ENCODE measurements at places on chromosomes 6 and 20.

DNA sequence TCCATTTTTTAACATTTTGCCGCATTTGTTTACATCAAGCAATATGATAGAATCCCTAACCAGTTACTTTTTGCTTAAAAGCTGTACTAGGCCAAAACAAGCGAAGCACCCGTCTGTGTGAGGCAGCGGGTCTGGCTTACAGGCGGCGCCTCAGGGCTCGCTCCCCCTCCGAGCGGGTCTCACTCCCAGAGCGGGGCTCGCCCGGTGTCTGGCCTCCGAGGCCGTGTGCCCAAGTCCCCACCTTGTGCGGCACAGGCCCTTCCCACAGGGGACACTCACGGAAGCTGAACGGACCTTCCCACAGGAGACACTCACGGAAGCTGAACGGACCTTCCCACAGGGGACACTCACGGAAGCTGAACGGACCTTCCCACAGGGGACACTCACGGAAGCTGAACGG lies 23.4 kb downstream of the ZBTB46 start:
- DNase-seq = no peak

DNA sequence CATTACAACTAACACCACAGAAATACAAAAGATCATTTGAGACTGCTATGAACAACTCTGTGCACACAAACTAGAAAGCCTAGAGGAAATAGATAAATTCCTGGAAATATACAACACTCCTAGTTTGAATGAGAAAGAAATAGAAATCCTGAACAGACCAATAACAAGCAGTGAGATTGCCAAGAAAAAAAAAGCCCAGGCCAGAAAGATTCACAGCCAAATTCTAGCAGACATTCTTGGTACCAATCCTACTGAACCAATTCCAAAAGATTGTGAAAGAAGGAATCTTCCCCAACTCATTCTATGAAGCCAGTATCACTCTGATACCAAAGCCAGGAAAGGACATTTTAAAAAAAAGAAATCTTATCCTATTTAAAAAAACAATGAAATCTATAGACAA lies 7.0 kb upstream of the CDK19 start:
- DNase-seq = no peak

DNA sequence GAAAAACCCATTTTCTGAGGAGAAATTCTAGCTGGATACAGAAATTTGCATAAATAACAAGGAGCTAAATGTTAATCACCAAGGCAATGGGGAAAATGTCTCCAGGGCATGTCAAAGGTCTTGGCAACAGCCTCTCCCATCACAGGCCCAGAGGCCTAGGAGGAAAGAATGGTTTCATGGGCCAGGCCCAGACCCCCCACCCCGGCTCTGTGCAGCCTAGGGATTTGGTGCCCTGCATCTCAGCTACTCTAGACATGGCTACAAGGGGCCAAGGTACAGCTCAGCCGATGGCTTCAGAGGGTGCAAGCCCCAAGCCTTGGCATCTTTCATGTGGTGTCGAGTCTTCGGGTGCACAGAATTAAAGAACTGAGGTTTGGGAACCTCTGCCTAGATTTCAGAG lies 321.2 kb upstream of the ID4 start:
- no peak for DNase-seq

DNA sequence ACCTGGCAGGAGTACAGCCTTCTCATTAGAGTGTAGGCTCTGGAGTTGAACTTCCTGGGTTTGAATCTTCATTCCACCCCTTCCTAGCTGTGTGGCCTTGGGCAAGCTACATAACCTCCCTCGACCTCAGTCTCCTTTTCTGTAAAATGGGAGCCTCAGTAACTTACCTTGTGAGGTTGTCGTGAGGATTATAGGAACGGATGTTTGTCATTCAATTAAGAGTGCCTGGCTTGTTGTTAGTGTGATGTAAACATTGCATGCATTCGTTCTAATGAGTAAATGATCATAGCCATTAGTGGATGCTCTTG lies 45.2 kb downstream of the TOX2 start:
- no peak for DNase-seq

- DNase-seq = no peak
These were observed 53.1 kb downstream of the RBM24 start for GRCh38 chr6:17334265-17334664.

- DNase-seq = no peak
These were observed 195.2 kb downstream of the BACH2 start for GRCh38 chr6:90101403-90101802.

- peak; percentile 4 for DNase-seq
These were observed 71.0 kb upstream of the SAMD3 start for GRCh38 chr6:130293800-130294199.

DNA sequence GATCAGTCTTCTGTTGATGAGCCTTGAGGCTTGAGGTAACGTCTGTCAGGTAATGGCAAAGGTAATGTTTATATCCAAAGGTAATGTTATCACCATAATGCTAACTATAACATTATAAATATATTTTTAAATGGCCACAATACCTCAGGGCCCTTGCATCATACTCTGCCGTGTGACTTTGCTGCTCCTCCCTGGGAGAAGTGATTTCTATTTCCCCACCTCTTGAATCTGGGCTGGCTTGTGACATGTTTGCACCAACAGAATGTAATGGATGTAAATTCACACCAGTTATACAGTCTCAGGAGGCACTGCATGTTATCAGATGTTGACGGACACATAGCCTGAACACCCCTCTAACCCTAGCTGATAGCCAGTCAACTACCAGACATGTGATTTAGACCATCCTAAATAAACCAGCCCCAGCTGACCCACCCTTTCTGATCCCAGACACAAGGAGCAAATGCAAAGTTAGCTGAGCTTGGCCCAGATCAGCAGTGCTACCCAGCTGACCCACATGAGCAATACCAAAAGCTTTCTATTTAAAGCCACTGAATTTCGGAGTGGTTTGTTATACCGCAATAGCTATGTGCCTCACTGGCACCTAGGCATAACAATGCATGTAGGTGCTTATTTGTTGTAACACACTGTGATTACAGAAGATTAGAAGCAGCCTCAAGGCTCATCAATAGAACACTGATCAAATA lies 93.8 kb upstream of the SIRPA start:
- no peak for DNase-seq

- DNase-seq = no peak
These were observed 120.5 kb downstream of the MAP3K7 start for GRCh38 chr6:90466154-90466940.

GRCh38 chr6:119148825-119149525 lies 70.5 kb upstream of the FAM184A start:
- DNase-seq = no peak

DNA sequence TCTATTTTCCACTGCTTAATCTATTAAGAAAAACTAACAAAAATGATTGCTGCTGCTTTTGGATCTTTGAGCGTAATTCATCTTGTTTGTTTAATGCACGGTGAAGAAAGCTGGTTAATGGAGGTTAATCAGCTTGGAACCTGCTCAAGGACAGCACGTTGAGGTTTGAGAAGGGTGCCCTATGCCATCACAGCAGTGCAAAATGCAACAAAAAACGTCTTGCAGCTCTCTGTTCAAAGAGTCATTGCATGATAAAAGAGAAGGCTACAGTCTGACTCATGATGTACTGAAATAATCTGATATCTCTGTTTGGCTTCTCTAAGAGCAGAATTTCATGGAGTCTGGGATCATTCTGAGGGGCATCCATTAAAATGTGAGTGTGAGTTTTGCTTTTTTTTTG lies 80.6 kb upstream of the PREP start:
- no peak for DNase-seq

GRCh38 chr6:155432293-155432692 lies 23.3 kb downstream of the NOX3 start:
- DNase-seq = no peak

DNA sequence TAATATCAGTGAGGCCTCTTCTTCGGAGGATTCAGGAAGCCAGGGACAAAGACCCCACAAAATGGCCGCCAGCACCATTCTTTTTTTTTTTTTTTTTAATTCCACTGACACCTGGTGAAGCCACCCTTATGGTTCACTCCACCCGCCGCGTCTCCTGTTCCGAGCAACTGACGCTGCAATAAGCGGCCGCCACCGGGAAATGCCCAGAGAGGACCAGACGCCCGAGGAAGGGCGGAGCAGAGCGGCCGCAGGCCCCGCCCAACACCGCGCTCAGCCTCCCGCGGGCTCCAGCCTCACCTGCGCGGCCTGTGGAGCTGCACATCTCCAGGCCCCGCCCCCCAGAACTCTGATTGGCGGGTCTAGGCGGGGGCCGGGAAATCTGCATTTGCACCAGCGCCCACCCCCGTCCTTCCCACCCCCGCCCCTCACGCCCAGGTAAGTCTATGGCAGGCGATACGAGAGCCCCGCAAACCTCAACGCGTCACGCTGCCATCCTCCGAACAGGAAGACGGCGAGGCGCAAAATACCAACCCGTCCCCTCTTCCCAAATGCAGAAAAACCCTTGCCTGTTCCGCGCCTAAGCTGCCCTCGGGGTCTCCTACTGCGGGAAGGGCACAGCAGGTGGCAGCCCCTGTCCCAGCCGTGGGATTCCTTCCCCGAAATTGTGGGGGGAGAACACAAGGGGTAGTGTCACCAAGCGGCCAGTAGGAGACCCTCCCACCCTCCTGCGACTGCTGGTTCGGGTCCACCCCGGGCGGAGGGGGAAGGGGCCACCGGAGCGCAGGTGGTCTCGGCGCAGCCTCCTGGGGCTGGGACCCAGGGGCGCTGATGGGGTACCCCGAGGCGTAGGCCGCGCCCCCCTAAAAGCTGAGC lies 960 bp downstream of the ATP9A start:
- no peak for DNase-seq

DNA sequence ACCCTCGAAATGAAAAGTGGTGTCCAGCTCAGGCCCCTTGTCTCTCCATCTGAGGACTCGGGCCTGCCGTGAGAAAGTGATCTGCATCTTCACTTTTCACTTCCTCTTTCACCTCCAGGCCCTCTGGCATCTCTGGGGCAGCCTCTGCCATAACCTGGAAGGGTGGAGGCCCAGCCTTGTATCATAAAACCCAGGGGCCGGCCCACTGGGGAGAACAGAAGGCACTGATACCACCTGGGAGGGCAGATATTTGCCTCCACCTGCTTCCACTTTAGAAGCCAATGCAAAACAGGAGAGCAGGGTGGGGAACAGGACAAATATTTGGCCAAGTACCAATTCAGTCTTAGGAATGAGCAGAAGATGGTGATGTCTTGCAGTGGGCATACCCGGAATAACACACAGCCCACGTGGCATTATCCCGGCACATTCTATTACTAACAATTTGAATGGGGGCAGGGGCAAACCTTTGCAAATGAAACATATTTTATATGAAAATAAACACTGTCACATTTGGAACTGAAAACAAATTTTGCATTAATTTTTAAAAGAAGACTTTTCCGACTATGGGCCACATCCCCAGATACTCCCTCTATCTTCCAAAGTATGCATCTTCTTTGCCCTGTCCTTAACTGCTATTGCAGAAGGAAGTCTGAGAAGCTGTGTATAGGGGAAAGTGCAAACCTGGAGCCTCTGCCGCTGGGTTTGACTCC lies 69.2 kb upstream of the TBC1D7 start:
- DNase-seq = no peak

DNA sequence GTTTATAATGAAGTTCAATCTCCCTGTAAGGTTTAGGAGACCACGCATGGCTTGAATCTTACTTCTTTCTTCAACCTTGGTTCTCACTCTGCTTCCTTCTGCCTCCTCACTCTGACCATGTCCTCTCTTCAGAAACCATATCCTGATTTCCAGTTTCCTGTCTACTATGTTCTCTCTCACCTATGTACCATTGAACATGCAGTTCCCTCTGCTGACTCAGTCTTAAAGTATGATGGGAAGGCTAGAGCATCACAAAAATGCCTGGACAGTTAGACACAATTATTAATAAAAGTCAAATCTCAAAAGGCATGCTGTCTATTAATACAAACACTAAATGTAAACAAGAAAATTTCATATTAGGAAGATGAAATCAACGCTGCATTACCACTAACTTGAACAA lies 151.6 kb downstream of the PRKN start:
- DNase-seq = no peak

GRCh38 chr20:11995805-11996567 lies 78.3 kb downstream of the BTBD3 start:
- no peak for DNase-seq

GRCh38 chr6:122818866-122819265 lies 29.8 kb downstream of the SMPDL3A start:
- DNase-seq = no peak

DNA sequence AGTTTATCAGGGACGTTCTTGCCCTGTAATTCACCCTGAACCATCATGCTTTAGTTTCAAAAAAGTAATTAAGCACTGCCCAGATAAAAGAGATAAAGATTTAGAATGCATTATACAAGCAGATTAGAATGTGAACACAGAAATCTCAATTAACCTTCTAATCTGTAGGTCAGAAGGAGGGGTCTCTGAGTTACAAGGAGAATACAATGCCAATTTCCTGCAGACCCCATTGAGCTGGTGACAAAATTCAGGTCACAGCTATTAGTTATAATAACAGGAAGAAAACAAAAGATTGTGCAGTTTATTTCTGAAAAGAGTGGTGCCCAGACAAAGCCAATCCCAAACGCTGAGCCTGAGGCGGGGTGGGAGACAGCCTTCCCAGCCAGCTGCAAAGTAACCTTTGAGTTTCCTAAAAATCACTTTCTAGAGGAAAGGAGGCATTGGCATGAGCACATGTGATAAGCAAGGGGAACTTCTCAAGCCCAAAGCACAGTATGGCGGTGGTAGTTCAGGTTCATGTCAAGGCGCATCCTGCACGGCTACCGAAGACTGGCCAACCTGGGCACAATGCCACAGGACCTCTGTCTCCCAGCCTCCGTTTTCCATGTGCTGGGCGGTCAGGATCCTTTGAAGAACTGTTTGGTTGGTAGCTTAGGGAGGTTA lies 192.5 kb downstream of the TTLL2 start:
- no peak for DNase-seq

- no peak for DNase-seq
These were observed 46.9 kb downstream of the DACT2 start for GRCh38 chr6:168272415-168273325.

DNA sequence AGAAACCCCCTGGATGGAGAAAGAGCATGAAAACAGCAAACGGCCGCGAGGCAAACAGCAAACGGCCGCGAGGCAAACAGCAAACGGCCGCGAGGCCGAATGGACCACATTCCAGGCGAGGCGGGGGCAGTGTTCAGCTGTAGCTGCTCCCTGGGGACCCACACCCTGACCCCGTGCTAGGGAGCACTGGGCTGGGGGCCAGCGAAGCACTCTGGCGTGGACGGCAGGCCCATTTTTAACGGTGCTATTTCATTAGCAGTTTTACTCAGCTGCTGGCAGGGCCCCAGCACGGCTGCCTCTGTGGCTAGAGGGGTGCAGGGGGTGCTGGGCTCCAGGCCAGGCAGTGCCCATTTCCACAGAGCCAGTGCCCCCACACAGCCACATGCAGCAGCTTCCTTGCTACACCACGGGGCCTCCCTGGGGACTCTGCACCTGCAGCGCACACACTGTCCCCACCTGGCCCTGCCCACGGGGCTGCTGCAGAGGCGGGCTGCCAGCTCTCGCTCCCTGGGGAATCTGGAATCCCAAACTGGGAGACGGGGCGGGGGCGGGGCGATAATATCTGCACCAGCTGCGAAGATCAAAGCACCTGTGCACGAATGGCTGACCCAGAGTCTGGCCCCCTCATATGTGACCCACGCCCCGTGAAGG lies 35.6 kb upstream of the SLCO4A1 start:
- DNase-seq = no peak

DNA sequence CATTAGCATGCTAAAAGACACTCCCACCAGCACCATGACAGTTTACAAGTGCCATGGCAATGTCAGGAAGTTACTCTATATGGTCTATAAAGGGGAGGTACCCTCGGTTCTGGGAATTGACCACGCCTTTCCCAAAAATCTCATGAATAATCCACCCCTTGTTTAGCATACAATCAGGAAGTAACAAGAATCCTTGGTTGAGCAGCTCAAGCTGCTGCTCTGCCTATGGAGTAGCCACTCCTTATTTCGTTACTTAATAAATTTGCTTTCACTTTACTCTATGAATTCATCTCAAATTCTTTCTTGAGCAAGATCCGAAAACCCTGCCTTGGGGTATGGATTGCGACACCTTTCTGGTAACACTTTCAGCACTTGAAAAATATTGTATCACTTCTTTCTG lies 243.0 kb downstream of the BMP2 start:
- no peak for DNase-seq

Measured in stimulated activated CD4-positive, alpha-beta T cell treated with anti-CD3 and anti-CD28 coated beads, Interleukin-12 subunit alpha, Interleukin-12 subunit beta, amount 100 ng/mL, for 24 hours (primary cell).